NCI-H2081 (cell line): ENCODE measurements at places on chromosomes 7 and 10.

- no peak for DNase-seq
Observed at GRCh38 chr10:101879456-101880231, 36.0 kb upstream of the KCNIP2 start.

- DNase-seq, result no peak
Observed at GRCh38 chr7:80859272-80859970, 59.4 kb downstream of the SEMA3C start.

DNA sequence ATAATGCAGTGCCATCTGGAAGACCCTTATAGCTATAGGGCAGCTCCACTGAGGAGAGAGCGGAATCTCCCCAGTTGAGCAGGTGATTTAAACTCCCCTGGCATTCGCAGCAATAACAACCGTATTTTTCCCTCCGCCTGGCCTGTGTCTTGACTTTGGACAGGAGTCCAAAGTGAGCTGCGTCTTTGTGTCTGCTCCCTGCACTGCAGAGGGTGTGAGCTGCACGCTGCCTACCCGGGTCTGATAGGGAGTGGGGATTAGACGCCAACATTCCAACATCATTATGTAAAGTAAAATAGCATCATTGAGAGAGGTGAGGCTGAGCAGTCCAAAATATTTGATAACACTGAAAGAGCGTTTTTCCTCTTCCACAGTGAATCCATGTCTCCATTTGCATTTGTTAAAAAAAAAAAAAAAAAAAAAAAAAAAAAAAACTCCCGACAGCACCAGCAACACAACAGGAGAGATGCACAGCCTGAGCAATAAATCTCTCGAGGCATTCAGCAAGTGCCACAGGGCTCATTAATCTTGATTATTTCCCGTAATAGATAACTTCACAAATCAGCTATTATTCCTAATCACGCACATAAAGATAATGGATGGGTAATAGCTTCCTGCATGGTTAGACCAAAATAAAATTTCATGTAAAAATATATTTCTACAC, 68.6 kb downstream of the CELF2 start:
- no peak for DNase-seq

DNA sequence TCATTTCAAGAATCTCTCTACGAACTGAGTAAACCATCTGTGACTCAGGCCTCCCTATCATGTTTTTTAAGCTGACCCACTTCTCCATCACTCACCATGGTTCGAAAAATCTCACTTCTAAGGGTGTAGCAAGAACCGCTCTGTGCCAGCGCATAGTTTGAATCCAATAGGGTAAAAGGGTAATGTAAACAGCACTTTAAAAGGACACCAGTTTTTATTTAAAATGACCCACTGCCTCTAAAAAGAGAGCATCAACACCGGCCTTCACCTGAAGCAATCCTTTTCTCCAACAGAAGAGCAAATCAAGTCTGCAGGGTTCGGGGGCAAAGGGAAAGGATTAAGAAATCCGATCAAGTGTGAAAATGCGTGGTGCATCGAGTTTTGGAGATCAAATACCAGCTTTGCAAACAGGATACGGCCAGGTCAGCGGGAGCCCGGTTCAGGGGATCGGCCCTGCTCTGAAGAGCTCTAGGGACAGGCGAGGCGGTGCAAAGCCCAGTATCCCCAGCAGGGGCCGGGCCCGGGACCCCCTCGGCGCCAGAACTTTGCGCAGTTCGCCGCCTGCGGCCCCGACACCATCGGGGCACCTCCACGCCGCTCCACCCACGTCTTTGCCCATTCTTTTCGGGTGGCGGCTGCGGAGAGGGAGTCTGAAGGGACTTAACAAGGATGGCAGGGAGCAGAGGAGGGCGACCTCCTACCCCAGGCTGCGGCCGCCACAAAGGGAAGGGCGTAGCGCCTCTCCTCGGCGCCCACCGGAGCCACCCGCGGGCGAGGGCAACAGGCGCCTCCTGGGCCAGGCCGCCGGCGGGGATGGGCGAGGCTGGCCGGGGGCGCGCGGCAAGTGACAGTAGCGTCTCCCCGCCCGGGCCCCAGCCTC, 842 bp downstream of the NMT2 start:
- DNase-seq, result peak; percentile 9

GRCh38 chr10:130729876-130730275, 581.6 kb downstream of the TCERG1L start:
- DNase-seq, result no peak

DNA sequence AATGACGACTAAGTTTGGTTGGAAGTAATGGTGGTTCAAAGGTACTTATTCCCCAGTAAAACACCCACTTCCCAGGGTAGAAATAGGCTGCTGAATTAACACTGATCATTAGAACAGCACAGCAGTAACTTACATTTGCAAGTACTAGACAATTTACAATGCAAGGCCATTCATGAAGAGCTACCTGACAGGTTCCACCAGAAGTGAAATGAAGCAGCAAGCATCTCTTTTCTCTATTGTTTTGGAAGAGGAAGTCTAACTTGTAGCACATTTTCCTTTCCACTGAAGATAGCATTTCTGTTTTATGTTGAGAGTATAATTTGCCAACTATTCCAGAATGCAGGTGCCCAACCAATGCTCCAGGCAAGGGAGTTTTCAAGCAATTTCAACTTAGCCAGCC, 145.9 kb downstream of the CREB5 start:
- no peak for DNase-seq

GRCh38 chr7:156157409-156158012, 345.2 kb upstream of the SHH start:
- DNase-seq, result no peak
